Activated naive CD4-positive, alpha-beta T cell treated with anti-CD3 and anti-CD28 coated beads, Interleukin-2, amount 50 U/mL, for 72 hours (primary cell): ENCODE measurements at places on chromosomes 4 and X. TPM values are rescaled to one million over a fixed set of nuclear protein-coding genes. Genes with fewer than 3 reads are reported as not detected.

- no peak for DNase-seq
These were observed 42.0 kb downstream of the TEC start for GRCh38 chr4:48227662-48228061.

DNA sequence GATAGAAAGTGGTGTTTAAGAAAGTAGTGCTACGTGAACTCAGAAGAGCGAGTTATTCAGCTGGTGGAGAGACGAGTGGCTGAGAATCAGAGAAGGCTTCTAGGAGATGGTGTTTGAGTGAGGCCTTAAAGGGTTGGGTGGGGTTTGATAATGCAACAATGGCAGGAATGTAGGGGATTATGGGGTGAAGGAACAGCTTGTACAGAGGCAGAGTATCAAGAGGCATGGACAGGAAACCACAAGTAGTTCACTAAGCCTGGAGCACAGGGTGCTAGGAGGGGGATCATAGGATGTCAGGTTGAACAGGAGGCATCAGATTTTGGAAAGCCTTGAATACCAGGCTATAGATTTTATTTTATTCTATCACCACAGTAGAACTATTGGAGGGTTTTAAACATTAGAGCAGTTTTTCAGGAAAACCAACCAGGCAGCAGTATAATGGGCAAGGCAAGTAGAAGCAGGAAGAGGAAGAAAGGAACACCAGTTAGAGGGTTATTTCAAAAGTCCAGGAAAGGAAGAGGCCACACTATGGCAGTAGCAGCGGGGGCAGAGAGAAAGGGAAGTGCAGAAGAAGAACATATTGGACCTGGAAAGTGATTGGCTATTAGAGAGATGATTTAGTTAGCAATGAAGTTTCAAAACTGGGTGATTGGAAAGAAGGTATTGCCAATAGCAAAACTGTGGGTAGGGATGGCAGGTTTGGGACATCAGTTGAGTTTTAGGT, 99.2 kb downstream of the DOCK11 start:
- no peak for DNase-seq

TBC1D25 gene
- total RNA-seq = 22.2 TPM

GRCh38 chr4:169927280-169927679, 98.9 kb downstream of the MFAP3L start:
- no peak for DNase-seq

- no peak for DNase-seq
These were observed 26.1 kb upstream of the EPHA5 start for GRCh38 chr4:65696436-65696835.

DNA sequence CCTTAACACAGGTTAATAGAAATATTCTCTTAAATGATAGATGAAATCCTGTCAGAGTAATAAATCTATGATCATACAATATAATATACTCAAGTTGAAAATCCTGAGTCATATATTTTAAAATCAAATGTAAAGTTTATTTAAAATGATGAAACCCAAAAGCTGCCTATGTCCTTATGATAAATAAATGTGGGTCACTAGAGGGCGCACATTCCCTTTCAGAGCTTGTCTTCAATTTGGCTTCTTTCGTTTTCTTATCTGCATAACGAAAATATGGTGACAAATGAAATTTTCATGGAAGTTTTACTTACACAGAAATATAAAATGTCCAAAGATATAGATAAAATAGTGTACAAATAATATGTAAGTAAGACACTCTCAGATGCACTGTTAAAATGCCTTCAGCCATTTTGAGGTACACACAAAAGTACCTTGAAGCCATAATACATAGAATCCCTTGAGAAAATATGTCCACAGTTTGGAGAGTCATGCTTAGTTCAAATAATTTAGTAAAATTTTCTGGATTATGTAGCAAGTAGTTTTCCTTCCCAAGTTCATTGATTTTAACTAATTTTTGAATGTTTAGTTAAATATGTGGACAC, 680.4 kb downstream of the DMD start:
- peak; percentile 15 for DNase-seq

FAAH2 gene
- 1.5 TPM for total RNA-seq

UGT8 gene
- 0.12 TPM for total RNA-seq

GRCh38 chr4:4836044-4836443, 23.4 kb upstream of the MSX1 start:
- DNase-seq = no peak

DNA sequence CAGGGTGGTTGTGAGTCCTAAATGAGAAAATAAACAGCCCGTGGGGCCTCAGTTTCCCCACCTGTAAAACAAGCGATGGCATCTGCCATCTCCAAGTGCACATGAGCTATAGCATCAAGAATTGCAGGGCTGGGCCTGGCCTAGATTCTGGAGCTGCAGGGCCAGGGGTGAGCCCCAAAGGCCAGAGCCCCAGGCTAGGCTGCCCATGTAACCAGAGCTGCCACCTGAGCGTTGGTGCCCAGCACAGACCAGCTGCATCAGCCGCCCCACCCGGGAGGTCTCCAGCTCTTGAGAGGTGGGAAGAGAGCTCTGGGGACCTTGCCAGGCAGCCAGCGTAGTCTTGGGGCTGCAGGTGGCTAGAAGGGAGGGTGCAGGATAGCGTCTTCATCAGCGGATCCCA, 27.0 kb upstream of the GPR78 start:
- DNase-seq = no peak

DNA sequence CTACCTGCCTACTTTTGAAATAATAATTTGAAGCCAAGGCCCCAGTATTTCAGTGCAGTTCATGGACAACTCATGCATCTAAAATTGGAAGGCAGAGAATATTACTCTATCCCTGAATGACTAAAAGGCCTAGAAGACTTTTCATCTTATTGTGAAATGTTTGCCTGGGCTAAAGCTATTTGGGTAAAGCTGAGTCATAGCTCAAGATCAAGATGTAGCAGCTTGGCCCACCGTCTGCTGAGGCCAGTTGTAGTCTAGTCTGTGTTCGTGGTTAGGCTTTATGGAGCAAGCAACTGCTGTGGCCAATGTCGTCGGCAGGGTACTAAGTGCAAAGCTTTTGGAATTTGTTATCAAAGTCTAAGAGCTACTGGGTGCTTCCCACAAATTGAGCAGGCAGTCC, 929.1 kb downstream of the RAB28 start:
- DNase-seq = no peak

DNA sequence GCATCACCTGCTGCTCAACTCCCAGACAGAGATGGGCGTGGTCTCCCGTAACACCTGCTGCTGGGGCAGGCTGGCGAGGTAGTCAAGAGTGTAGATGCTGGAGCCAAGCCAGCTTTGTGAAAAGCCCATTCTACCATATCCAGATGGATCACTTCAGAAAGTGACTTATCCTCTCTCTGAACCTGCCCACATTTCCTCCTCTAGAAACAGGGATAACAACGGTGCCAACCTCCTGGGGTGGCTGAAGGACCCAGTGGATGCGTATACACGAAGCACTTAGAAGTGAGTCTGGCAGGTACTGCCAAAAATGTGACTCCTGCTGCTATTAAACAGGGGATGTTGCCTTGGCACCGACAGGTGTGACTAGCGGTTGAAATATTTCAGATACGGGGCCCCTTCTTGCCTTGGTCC, 95.8 kb downstream of the SORBS2 start:
- no peak for DNase-seq

DNA sequence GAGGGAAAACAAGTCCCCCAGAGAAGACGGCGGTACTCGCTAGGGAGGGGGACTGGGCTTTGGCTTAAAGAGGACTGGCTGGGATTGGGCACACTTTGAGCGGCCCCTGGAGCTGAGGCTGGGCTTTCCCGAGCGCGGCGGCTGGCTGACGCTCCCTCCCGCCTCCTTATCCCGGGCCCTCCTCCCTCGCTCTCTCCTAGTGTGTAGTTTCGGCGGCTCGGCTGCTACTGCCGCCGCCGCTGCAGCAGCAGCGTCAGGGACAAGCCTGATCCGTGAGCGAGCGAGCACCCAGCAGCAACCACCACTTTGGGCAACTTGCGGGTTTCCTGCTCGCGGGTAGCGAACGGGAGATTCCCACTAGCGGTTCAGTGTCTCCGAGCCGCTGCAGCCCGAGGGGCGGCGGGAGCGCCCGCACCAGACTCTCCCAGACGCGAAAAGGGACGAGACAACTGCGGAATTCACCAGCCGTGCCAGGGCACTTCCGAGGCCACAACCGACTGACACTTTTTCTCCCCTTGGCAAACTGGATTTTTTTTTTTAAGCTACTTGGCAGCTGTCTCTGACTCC, 632 bp upstream of the PCDH7 start:
- DNase-seq = no peak

GRCh38 chr4:162866565-162866964, 300.1 kb downstream of the NAF1 start:
- no peak for DNase-seq

HSFX2 gene
- total RNA-seq = not detected

GRCh38 chrX:12843668-12844279, 23.1 kb upstream of the TLR7 start:
- DNase-seq = no peak

DNA sequence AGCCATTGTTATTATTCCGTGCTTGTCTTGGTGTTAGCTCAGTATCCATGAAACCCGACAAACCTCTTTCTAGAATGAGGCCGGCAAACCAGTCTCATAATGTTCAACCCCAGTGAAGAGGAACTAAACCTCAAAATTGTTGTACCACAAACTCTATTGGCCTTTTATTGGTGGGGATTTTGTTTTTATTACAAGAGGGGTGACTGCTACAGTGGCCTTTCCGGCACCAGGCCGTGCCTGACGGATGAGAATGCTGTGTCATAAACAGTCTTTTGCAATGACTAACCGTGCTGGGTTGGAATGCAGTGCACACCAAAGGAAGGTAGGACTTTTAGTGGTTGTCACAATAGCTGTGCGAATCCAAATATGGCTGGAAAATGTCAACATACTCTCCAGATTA, 60.8 kb downstream of the SHROOM2 start:
- no peak for DNase-seq

PAGE1 gene
- not detected for total RNA-seq

DNA sequence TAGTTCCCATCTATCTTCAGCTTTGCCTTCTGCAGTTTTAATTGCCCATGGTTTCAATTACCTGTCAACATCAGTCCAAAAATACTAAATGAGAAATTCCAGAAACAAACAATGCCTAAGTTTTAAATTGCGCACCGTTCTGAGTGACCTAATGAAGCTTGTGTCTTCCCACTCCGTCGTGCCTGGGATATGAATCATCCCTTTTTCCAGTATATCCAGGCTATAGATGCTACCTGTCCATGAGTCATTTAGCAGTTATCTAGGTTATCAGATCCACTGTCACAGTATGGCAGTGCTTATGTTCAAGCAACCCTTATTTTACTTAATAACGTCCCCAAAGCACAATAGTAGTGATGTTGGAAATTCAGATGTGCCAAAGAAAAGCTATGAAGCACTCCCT, 363.6 kb upstream of the FAM241A start:
- no peak for DNase-seq

DNA sequence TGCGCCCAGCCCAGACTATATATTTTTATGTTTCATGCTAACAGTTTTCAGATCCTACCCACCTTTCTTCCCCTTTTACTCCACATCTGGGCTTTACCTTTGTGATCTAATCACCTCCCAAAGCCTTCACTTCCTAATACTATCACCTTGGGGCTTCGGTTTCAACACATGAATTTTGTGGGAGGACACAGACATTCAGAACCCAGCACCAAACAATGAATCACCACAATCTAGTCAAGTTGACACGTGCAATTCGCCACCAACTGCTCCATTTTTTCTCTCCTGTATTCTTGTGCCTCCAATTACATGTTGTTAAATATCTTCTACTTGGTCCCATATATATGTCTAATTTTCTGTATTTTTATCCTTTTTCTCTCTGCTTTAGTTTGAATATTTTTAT, 41.8 kb upstream of the STX18 start:
- no peak for DNase-seq

GPR82 gene
- total RNA-seq = not detected

FABP2 gene
- total RNA-seq = not detected

- DNase-seq = no peak
These were observed 8.6 kb upstream of the KIAA0232 start for GRCh38 chr4:6773616-6774540.

DNA sequence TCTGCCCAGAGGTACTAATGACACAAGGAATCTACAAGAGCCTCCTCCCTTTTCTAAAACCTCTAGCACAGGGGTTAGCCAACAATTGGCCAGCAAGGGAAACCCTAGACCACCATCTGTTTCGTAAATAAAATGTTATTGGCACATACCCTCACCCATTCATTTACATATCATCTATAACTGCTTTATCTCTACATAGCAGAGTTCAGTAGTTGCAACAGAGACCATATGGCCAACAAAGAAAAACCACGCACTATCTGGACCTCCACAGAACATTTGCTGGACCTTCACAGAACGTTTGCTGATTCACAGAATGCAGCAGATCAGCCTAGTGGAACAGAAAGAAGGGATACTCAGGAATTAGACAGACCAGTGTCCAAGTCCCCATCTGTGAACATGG, 9.4 kb downstream of the SLC2A9 start:
- no peak for DNase-seq

DNA sequence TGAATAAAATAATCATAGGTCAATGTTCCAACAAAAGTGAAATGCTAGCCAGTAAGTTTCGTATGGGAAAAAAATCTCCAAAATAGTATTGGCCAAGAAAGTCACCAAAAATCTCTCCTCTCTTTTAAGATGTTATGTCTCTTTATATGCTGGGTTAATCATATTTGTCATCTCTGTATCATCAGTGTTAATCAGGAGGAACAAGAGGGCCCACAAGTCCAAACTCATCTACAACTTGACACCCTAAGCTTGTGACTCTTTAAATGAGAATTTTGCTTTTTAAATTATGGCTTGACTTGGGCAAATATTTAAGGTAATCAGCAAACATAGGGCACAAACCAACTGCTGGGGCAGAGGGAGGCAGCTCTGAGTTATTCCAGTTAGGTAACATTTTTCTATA, 75.5 kb downstream of the AMMECR1 start:
- DNase-seq = no peak

MAGEB10 gene
- not detected for total RNA-seq

DNA sequence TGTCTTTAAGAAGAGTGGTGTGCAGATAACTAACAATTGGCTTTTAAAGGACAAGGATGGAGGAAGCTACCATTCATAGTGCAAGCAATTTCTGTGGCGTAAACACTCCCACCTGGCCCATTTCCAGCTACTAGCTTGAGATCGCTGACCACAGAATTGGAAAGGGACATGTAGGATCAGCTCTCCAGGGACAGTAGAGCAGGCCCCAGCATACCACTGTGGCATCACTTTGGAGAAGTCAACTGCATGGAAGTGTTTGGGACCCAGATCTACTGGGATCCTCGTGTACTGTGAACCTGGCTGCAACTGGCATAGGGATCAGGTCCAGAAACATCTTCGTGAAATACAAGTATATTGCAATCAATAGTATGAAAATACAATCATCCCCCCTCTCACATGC, 515.0 kb downstream of the INPP4B start:
- no peak for DNase-seq
